Regular cardiac myocyte (primary cell): ENCODE measurements at places on chromosomes 6 and 20. TPM values are rescaled to one million over a fixed set of nuclear protein-coding genes. Genes with fewer than 3 reads are reported as not detected.

The KHDC1L gene
- not detected in 2 replicates for total RNA-seq

The PHF3 gene
- 34.3 and 60.6 TPM in 2 replicates for total RNA-seq

The SOX18 gene
- under 0.01 and 0.19 TPM in 2 replicates for total RNA-seq

The NTSR1 gene
- under 0.01 TPM in 2 replicates for total RNA-seq

The FOXQ1 gene
- not detected in 2 replicates for total RNA-seq

The PACSIN1 gene
- total RNA-seq, result not detected in 2 replicates
